Activated naive CD4-positive, alpha-beta T cell (primary cell): ENCODE measurements at places on chromosomes 1 and 21.
A peak's percentile ranks its signal among the peaks of the same experiment; 100 is the strongest.

GRCh38 chr1:93629101-93630059, 52.3 kb downstream of the BCAR3 start:
- no peak for DNase-seq

DNA sequence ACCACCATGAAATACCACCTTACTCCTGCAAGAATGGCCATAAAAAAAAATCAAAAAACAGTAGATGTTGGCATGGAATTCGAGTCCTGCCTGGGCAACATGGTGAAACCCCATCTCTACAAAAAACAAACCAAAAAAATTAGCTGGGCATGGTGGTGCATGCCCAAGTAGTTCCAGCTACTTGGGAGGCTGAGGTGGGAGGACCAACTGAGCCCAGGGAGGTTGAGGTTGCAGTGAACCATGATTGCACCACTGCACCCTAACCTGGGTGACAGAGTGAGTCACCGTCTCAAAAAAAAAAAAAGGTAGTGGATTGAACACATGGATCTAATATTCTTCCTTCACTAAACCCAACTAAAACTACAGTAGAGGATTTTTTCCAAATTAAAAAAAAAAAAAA, 125.9 kb downstream of the CCDC185 start:
- no peak for DNase-seq

GRCh38 chr1:211737115-211738035, 62.0 kb upstream of the NEK2 start:
- DNase-seq = no peak

- no peak for DNase-seq
Measured at GRCh38 chr1:10714337-10715114, 81.9 kb downstream of the CASZ1 start.

GRCh38 chr1:200660719-200661118, 9.0 kb downstream of the DDX59 start:
- no peak for DNase-seq

DNA sequence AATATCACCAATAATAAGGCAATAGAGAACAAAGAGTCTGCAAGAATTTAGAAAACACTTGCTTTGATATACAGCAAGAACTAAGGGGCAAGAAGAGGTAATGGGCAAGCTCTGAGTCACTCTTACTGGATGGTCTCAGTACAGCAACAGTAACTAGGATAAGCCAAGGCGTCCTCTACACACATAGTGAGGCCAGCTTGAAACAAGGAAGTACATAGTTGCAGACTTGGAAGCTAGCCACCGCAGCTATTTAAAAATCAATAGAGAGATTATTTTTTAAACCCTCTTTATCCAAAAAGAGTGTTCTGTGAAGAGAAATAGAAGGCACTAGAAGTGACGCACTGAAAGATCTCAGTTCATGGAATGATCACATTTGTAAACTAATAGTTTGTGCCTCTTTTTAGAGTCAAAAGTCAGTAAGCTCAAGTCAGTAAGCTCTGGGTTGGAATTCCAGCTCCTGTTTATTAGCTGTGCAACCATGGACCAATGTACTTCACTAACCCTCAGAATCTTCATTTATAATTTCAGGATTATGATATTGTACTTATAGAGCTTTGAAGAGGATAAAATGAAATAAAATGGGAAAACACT, 118.6 kb downstream of the AKT3 start:
- DNase-seq = no peak

GRCh38 chr1:13623021-13623637, 39.5 kb downstream of the PDPN start:
- DNase-seq = no peak

DNA sequence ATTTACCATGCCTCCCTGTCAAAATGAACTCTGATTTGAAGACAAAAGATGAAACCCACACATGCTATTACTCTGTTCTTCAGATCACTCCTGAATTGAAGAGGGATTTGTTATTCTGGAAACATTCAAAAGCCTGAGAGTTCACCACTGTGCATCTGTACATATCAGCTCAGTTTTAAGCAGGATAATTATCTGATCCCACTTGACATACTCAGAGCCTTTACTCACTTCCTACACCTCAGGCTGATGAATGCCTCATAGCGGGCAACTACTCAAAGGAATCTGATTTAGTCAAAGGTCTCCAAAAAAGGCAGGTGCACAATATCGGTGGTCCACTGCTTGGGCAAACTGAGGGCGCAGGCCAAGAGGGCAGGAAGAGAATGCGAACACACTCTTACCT, 47.5 kb upstream of the LPAR3 start:
- no peak for DNase-seq

- DNase-seq = peak; percentile 54
Measured at GRCh38 chr1:46197964-46198811, at the start of gene POMGNT1. TSS of gene POMGNT1 (minus strand) at chr1:46198434. CDS start at chr1:46197821, 613 bp downstream.

- DNase-seq = no peak
Measured at GRCh38 chr1:17895986-17896385, 140.9 kb downstream of the ACTL8 start.

- DNase-seq = no peak
Measured at GRCh38 chr1:74571493-74571800, 59.0 kb upstream of the LRRC53 start.

DNA sequence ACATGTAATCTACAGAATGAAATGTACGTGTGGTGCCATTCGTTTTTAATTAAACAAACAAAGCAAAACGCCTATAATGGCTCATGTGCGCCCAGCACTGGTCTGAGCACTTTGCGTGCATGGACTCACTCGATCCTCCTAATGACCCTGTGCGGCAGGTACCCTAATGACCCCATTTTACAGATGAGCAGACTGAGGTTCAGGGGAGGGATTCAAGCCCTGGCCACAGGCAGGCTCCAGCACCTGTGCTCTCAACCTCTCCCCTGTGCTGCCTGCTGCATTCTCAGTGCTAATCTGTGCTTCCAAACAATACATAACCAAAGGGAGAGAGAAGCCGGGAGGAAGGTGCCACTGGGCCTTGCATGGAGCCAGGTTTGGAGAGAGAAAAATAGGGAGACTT, 124.2 kb upstream of the ZBTB40 start:
- DNase-seq = no peak

DNA sequence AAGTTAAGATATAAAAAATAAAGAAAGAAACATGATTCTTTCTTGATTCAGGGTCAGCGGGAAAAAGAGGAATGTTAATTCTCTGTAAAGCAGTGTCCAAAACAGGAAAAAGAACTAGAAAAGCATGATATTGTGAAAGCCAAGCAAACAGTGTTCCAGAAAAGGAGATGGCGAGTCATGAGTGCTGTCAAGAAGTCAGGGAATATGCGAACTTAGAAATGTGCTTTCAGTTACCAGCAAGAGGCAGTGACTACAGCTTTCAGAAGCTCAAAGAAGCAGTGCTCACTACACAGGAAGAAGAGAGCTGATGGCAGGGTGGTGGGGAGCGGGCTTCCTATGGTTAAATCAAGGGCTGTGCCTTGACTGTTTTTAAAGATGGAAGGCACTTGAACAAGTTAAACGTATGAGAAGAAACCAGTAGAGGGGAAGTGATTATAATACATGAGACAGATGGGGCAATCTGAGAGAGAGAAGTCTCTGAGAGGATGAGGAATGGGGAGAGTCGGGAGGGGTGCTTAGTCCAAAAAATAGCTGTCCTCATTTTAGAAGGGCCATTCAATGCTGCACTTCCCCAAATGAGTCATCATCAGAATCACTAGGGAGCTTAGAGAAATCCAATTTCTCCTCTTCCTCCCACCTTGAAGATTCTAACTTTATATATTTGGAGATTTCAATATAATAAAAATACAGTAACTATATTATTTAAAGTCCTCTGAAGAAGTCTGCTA, 90.4 kb downstream of the KCNK1 start:
- no peak for DNase-seq

DNA sequence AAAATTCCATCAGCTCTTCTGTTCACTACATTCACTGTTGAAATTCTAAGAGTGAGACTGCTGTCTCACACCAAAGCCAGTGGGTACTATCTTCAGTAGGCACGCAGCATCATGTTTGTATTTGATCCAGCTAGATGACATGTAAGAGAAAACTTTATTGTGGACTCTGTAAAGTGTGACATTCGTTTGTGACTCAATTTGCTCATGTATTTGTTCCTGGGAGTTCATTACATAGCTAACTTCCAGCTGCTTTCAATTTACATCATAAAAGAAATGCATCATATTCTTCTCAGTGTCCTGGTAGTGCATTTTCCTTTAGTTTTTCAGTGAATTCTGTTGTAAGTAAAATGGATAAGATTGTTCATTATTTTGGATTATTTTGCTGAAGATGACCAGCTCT, 31.4 kb downstream of the CTH start:
- no peak for DNase-seq

DNA sequence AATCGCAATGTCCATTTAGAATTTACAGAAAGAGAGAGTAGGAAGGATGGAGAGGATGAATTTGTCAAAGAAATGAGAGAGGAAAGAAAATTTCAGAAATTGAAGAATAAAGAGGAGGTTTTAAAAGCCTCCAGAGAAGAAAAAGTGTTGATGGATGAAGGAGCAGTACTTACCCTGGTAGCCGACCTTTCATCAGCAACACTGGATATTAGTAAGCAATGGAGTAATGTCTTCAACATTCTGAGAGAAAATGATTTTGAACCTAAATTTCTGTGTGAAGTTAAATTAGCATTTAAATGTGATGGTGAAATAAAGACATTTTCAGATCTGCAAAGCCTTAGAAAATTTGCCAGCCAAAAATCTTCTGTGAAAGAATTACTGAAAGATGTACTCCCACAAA, 12.5 kb downstream of the L1TD1 start:
- no peak for DNase-seq

GRCh38 chr1:3529099-3529729, 74.7 kb downstream of the ARHGEF16 start:
- DNase-seq = no peak

DNA sequence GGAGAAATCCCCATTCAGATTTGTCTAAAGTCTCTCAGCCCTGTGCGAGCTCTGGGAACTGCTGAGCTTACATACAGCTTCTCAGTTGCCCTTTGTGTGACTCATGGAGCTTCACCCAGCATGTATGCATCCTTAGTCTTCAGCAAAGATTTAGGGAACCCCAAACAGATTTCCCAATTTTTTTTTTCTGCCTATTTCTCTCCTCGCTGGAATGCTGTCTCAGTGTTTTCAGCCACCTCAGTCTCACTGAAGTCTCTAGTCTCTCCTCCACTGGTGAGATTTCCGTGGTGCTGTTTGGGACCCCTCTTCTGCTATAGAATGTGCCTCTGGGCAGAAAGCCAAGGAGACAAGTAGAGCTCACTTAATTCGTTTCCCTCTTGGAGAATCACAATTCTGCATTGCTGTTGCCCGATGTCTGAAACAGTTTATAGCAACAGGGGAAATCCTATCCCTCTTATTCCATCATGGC, 28.1 kb upstream of the TXLNA start:
- no peak for DNase-seq

DNA sequence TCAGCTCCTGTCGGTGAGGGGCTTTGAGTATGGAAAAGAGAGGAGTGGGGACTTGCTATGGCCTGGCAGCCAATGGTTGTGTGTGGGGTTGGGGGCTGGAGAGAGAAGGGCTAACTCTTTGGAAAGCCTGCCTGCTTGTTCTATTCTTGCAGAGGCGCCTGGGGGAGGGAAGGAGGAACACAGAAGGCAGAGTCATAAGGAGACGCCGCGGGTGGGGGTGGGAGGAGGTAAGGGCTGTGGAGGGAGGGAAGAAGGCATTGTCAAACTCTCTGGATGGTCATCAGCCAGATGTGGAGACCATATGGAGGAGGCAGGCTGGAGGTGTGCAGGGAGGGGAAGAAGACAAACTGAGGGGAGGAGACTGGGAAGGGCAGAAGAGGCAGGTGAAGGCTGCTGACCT, 70.0 kb downstream of the PLXNA2 start:
- no peak for DNase-seq

- no peak for DNase-seq
Measured at GRCh38 chr1:118618618-118619340, 369.4 kb downstream of the TBX15 start.

- DNase-seq = no peak
Measured at GRCh38 chr21:24150753-24151152, 1456.5 kb downstream of the MRPL39 start.

DNA sequence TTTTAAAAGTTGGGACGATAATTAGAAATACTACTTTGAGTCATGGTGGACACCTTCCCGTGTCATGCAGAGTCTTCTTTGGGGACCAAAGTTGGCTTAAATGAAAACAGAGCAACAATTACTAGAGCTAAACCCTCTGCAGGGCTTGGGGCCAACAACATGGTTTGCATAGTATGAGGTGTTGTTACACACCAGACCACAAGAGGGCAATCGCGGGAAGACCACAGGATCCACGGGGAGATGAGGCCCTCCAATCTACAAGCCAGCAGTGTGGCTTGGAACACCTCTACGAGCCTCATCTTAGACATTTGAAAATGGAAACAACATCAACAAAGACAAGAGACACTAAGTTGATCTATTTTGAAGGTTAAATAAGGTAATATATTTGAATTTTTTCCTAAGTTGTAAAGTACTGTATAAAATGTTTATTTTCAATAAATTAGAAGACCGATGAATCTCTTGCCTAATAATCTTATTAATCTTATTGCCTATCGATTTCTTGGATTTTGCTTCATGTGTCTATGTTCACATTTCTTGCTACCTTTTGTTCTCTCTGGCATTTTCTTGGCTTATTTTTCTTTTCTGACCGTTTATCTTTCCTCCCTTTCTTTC, 8.2 kb upstream of the SMCP start:
- no peak for DNase-seq

GRCh38 chr1:226457307-226457712, 49.4 kb upstream of the PARP1 start:
- no peak for DNase-seq

DNA sequence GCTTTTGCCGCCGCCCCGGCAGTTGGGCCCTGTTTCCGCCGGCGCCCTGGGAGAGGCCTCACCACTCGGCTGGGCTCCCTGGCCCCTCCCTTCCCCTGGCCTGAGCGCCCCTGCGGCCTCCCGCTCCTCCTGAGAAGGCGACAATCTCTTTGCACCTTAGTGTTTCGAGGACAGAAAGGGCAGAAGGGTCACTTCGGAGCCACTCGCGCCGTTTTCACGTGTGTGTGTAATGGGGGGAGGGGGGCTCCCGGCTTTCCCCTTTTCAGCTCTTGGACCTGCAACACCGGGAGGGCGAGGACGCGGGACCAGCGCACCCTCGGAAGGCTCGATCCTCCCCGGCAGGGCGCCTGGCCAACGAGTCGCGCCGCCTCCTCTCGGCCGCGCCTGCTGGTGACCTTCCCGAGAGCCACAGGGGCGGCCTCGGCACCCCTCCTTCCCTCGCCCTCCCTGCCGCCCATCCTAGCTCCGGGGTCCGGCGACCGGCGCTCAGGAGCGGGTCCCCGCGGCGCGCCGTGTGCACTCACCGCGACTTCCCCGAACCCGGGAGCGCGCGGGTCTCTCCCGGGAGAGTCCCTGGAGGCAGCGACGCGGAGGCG, 432 bp upstream of the SIM2 start:
- DNase-seq = no peak

- no peak for DNase-seq
Measured at GRCh38 chr1:160544647-160545046, 21.6 kb upstream of the SLAMF6 start.

- no peak for DNase-seq
Measured at GRCh38 chr1:231021540-231022031, 18.5 kb downstream of the FAM89A start.
